Left ventricle myocardium inferior (tissue), 1 donor: ENCODE measurements at places on chromosomes 13 and 19. TPM values are rescaled to one million over a fixed set of nuclear protein-coding genes. Genes with fewer than 3 reads are reported as not detected.

GRCh38 chr13:106212386-106213010 is 323.0 kb downstream of the EFNB2 start:
- no peaks in the 10 kb centered on the region for H3K27me3 ChIP-seq
- H3K27ac ChIP-seq = no peak overlapping the region
- no peaks in the 10 kb centered on the region for H3K4me1 ChIP-seq
- H3K4me3 ChIP-seq = no peak overlapping the region
- DNase-seq = no peak
- H3K36me3 ChIP-seq = no peaks in the 10 kb centered on the region

Gene MKNK2
- 200 TPM for total RNA-seq

Gene ZSCAN22
- total RNA-seq = 1.8 TPM

GRCh38 chr19:47107202-47107952 is 6.2 kb downstream of the ZC3H4 start:
- peaks cover 93% of the 10 kb centered on the region for H3K4me1 ChIP-seq
- peak overlapping the region; percentile 21 for H3K4me3 ChIP-seq
- no peaks in the 10 kb centered on the region for H3K36me3 ChIP-seq
- no peaks in the 10 kb centered on the region for H3K27me3 ChIP-seq
- peak overlapping the region; percentile 100 for H3K27ac ChIP-seq
- DNase-seq = no peak

- H3K27ac ChIP-seq = no peak overlapping the region
- no peaks in the 10 kb centered on the region for H3K27me3 ChIP-seq
- no peaks in the 10 kb centered on the region for H3K36me3 ChIP-seq
These were observed 1150.2 kb upstream of the PCDH9 start for GRCh38 chr13:68380041-68380973.

GRCh38 chr13:110394371-110394841 is 87.3 kb downstream of the COL4A2 start:
- DNase-seq = no peak
- peaks cover 97% of the 10 kb centered on the region for H3K4me1 ChIP-seq
- H3K27me3 ChIP-seq = no peaks in the 10 kb centered on the region

Gene RDH8
- not detected for total RNA-seq

- peaks cover 38% of the 10 kb centered on the region for H3K36me3 ChIP-seq
- DNase-seq = no peak
- no peak overlapping the region for H3K27ac ChIP-seq
- no peaks in the 10 kb centered on the region for H3K27me3 ChIP-seq
These were observed 68.8 kb downstream of the MLLT1 start for GRCh38 chr19:6210721-6211600.

- H3K4me3 ChIP-seq = peak overlapping the region; percentile 86
- H3K27ac ChIP-seq = peak overlapping the region; percentile 100
- peaks cover 94% of the 10 kb centered on the region for H3K4me1 ChIP-seq
- no peak for DNase-seq
- no peaks in the 10 kb centered on the region for H3K27me3 ChIP-seq
These were observed 1.2 kb downstream of the CIRBP start for GRCh38 chr19:1270213-1270853.

- H3K4me3 ChIP-seq = peak overlapping the region; percentile 38
- peaks cover 5% of the 10 kb centered on the region for H3K36me3 ChIP-seq
- H3K27ac ChIP-seq = peak overlapping the region; percentile 74
- DNase-seq = peak; percentile 71
- no peaks in the 10 kb centered on the region for H3K27me3 ChIP-seq
- H3K4me1 ChIP-seq = peaks cover 40% of the 10 kb centered on the region
These were observed 3.4 kb downstream of the TPGS1 start for GRCh38 chr19:510606-511100.
